Right atrium auricular region (tissue), 2 donors: ENCODE measurements at places on chromosomes 5 and 9.

DNA sequence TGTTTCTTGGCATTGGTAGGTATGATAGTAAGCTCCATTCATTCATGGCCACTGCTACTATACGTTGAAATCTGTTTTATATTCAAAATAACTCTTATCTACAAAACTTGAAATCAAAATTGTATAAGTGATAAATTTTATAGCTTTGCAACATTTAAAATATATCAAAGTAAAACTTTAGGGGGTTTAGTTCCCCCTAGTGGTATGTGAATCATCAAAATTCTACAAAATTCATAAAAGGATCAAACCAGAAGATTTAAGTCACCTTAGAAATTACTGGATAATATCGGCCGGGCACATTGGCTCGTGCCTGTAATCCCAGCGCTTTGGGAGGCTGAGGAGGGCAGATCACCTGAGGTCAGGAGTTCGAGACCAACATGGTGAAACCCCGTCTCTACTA, 243.0 kb upstream of the CDH18 start:
- DNase-seq: no peak

DNA sequence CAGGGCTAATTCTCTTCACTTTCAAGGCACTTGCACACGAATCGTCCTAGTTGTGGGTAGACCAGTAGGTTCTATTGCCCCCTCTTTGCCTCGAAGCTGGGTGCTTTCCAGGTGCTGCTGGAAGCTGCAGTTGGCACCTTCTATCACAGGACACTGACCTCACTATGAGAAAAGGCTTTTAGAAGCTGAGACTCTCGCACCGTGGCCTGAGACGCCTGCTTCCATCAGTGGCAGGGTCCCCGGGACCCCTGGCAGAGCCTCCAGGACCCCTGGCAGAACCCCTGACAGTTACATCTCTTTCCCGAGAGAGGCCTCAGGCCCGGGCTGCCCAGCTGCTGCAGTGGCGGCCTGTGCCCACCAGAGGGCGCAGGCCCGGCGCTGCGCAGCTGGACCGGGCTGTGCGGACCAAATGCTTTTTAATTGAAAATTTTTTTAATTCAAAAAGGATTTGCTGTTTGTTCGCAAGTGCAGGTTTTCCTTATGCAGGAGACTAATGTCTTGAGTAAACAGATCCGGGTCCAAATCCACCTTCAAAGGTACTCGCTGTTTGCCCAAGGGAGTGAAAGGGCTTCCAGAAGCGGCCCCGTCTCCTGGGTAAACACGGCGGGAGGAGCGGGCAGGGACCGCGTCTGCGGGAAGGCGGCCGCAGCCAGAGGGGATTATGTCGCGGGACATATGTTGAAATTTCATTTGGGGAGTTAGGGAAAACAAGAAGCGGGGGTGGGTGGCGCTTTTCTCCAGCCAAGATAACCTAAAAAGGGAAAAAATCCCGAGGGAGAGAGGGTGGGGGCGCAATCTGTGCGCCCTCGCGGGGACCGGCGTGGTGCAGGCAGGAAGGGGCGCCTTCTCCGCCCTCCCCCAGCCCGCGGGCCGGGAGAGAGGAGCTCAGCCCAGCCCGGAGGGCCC, 114.5 kb upstream of the LMX1B start:
- DNase-seq: no peak

DNA sequence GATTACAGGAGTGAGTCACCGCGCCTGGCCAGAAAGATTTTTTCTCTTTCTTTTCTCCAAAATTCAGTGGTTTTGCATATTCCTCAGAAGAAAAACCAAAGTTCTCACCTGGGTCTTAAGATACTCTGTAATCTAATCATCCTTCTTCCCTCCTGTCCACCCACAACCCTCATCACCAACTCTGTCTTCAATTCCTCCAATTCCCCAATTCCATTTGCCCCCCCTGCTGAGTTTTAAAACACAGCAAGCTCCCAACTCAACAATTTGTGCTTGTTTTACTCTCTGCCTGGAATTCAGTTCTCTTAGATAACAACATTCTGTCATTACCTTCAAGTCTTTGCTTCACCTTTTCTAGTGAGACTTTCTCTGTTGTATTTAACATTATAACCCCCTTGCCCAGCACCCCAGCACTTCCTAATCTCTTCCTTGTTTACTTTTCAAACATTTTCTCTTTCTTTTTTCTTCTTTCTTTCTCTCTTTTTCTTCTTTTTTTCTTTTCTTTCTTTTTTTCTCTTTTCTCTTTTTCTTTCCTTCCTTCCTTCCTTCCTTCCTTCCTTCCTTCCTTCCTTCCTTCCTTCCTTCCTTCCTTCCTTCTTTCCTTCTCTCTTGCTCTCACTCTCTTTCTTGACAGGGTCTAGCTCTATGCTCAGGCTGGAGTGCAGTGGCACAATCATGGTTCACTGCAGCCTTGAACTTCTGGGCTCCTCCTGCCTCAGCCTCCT, 7.8 kb downstream of the TEX48 start:
- DNase-seq: no peak

GRCh38 chr5:17412760-17413671, 85.0 kb upstream of the TAF11L2 start:
- DNase-seq: no peak

DNA sequence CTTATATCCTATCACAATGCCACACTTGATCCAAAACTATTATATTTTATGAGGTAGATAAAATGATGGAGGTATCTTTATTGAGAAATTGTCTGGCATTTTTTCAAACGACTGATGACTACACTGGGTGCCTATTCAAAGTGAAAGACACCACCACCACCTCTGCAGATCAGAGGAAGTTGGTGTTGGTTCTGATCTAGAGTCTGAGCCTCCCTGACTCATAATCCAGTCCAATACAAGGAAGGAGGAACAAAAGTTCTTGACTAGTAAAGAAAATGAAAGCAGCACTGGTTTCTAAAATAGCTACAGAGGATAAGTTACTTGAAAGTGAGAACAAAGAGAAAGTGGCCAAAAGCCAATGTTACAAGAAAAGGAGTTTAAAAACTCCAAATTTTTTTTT, 139.9 kb downstream of the RFX3 start:
- no peak for DNase-seq

DNA sequence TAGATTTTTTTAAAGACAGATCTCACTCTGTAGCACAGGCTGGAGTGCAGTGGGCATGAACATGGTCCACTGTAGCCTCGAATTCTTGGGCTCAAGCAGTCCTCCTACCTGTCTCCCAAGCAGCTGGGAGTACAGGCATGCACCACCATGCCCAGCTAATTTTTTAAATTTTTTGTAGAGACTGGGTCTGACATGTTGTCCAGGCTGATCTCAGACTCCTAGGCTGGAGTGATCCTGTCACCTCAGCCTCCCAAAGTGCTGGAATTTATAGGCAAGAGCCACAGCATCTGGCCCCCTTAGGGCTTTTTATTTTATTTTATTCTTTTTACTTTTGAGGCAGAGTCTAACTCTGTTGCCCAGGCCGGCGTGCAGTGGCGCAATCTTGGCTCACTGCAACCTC, 56.4 kb downstream of the NSD1 start:
- no peak for DNase-seq

DNA sequence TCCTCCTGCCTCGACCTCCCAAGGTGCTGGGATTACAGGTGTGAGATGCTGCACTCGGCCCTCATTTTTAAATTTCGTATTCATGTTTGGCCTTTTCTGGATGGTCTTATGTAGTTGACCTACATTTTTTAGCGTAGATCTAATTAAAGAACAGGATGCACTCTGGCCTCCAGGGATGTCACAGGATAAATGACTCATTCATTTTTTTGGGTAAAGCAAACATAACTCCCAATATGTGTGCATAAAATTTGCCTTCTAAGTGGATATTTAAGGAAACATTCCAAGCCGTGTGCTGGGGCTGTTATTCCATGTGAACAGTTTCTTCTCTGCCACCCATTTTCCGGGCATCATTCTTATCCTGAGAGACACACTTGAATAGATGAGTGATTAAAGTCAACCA, 501.6 kb downstream of the IRX1 start:
- DNase-seq: no peak

GRCh38 chr5:176647843-176648473, 674 bp downstream of the TSPAN17 start:
- DNase-seq: no peak

- no peak for DNase-seq
These were observed 20.5 kb downstream of the RAPGEF1 start for GRCh38 chr9:131719262-131719908.

DNA sequence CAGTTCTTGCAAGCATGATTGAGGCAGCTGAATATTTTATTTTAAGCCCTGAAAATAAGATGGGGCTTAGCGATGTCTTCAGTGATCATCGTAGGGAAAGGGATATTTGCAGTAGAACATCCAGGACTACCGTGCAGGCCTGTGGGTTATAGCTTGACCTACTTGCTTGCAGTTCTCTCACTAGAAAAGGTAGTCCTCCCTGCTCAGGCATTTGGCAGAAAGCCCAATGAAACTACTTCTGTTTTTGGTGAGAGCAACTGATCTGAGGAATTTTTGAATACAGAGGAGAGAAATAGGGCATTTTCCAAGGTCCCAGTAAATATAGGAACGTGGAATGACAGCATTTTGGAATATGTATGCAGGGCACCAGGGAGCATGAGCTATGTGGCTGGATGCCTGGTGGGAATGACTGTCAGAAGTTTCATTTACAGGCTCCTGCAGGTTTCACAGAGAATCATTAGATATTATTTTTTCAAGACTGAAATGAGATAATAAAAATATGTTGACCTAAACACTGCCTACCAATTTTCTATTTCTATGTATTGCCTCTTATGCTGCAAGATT, 417.9 kb upstream of the ACTBL2 start:
- DNase-seq: no peak

- DNase-seq: no peak
These were observed 139.6 kb downstream of the CACNA1B start for GRCh38 chr9:138017200-138017599.

GRCh38 chr9:87656485-87656884, 69.4 kb upstream of the CTSL start:
- no peak for DNase-seq

- no peak for DNase-seq
These were observed 71.9 kb downstream of the ITGA1 start for GRCh38 chr5:52859628-52860027.

GRCh38 chr5:132872788-132873118, 715 bp upstream of the LEAP2 start:
- no peak for DNase-seq

GRCh38 chr9:113738496-113738892, 137.6 kb upstream of the ZNF618 start:
- no peak for DNase-seq

GRCh38 chr9:10232352-10232930, 380.4 kb downstream of the PTPRD start:
- no peak for DNase-seq

- DNase-seq: no peak
These were observed 16.4 kb upstream of the SEMA4D start for GRCh38 chr9:89514337-89514736.

- DNase-seq: no peak
These were observed 312.2 kb downstream of the ARRDC3 start for GRCh38 chr5:91070761-91071550.

- no peak for DNase-seq
These were observed 383.4 kb downstream of the TMEM38B start for GRCh38 chr9:106077731-106078130.

GRCh38 chr5:126926187-126926586, 104.2 kb downstream of the MARCHF3 start:
- no peak for DNase-seq

GRCh38 chr5:124742983-124743601, 3.3 kb downstream of the ZNF608 start:
- DNase-seq: peak; percentile 70

DNA sequence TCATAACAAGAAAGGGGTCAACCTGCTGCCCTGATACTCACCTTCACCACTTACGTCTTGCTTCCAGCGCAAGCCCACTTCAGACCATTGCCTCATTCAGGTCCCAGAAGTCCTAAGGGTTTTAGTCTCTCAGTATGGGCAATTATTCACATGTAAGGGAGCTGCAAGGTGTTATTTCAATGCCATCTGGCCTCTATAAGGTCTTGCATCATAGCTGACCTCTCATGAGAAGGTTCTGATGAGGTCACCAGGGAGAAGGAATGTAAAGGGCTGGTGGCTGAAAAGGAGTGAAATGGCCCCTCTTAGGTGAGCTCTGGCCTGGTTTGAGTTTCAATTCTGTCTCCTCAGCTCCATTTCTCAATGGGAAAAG, 1.5 kb upstream of the MARCHF3 start:
- DNase-seq: no peak

DNA sequence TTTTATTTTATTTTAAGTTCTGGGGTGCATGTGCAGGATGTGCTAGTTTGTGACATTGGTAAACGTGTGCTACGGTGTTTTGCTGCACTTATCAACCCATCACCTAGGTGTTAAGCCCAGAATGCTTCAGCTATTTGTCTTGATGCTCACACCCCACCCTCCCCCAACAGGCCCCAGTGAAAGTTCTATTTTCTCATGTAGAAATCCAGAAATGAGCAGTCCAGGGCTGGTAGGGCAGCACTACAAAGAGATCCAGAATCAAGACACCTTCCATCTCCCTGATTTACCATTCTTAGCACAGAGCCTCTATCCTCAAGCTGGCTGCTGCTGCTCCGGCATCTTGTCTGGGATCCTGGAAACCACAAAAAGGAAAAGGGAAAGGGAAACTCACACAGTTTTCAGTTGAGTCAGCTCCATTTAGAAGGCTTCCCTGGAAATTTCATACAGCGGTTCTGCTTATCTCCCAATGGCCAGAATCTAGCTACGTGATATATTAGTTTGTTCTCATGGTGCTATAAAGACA, 85.4 kb upstream of the SMARCA2 start:
- DNase-seq: no peak

DNA sequence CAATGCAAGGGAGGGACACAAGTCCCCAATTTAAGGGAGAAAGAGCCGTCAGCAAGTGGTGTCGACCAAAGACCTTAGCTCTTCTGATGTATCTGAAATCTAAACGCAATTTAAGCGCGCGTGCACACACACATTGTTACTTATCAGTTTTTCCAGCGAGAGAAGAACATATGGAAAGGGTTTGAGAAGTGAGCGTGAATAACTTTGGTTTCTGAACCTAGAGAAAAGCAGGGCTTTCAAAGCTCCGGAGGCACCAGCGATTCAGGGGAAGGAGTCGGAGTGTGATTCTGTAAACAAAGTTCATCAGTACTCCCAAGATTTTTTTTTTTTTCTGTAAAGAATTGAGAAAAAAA, 191.8 kb downstream of the MEF2C start:
- DNase-seq: no peak

DNA sequence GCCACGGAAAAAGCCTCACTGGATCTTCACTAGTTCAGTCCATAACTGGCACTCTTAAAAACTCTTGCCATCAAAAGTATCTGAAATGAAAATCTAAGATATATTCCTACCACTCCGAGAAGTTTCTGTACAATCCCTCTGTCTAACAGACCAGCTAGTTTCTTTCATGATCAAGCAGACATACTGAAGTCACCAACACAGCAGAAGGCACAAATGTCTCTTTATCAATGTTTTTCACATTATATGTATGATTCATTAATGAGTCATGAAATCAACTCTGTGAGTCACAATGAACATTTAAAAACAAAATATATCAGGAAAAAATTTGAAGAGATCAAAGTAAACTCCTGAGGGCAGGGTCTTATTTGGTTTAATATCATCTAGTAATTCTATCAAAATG, 50.8 kb downstream of the F2R start:
- no peak for DNase-seq
